ENCODE measurements at places on chromosomes 1 and 21. TPM values are rescaled to one million over a fixed set of nuclear protein-coding genes. Genes with fewer than 3 reads are reported as not detected.

CLEC20A gene
- total RNA-seq: not detected

FLG2 gene
- not detected for total RNA-seq

COA7 gene
- 19.5 TPM for total RNA-seq

SHE gene
- total RNA-seq: not detected

KCNT2 gene
- 4.7 TPM for total RNA-seq

IFNAR1 gene
- total RNA-seq: 31.0 TPM

HEYL gene
- 0.16 TPM for total RNA-seq

GJA8 gene
- total RNA-seq: not detected

C8B gene
- not detected for total RNA-seq

CATSPERE gene
- 1.2 TPM for total RNA-seq

S100A3 gene
- total RNA-seq: 6.3 TPM

SPAG17 gene
- 1.7 TPM for total RNA-seq

TMEM61 gene
- total RNA-seq: not detected

ASAP3 gene
- total RNA-seq: 65.1 TPM

TTC22 gene
- not detected for total RNA-seq

TFB2M gene
- total RNA-seq: 22.2 TPM

LIN28A gene
- not detected for total RNA-seq

AQP10 gene
- total RNA-seq: not detected

CFAP45 gene
- total RNA-seq: 0.12 TPM

LINGO4 gene
- not detected for total RNA-seq

LCE3D gene
- total RNA-seq: not detected

EVA1C gene
- 4.4 TPM for total RNA-seq

PLEKHG5 gene
- 12.6 TPM for total RNA-seq

NTMT2 gene
- total RNA-seq: not detected

KRTAP10-8 gene
- total RNA-seq: not detected

RIPK4 gene
- 0.49 TPM for total RNA-seq

TPTE gene
- total RNA-seq: not detected

VCAM1 gene
- 32.8 TPM for total RNA-seq

OR2M4 gene
- total RNA-seq: 0.12 TPM

CD164L2 gene
- not detected for total RNA-seq

EXOSC10 gene
- total RNA-seq: 58.7 TPM

SLAMF9 gene
- total RNA-seq: not detected

INSRR gene
- total RNA-seq: under 0.01 TPM

UBIAD1 gene
- 10.1 TPM for total RNA-seq

DDAH1 gene
- 154 TPM for total RNA-seq

ABCA4 gene
- 2.4 TPM for total RNA-seq

LEPR gene
- total RNA-seq: 19.6 TPM

KCNA2 gene
- not detected for total RNA-seq

FAM78B gene
- 1.5 TPM for total RNA-seq

NBPF10 gene
- total RNA-seq: 2.4 TPM

HSD11B1 gene
- total RNA-seq: not detected

CD247 gene
- total RNA-seq: not detected

GPR52 gene
- 2.4 TPM for total RNA-seq

USH2A gene
- under 0.01 TPM for total RNA-seq

WARS2 gene
- total RNA-seq: 24.4 TPM

SFN gene
- 1.5 TPM for total RNA-seq

OXCT2 gene
- 1.8 TPM for total RNA-seq

FMO3 gene
- 0.16 TPM for total RNA-seq

Data from hair follicle dermal papilla cell (primary cell).